PC-9 (cell line): ENCODE measurements at places on chromosomes 11 and 22.
A peak's percentile ranks its signal among the peaks of the same experiment; 100 is the strongest.

- no peaks in the 10 kb centered on the region for H3K27me3 ChIP-seq
- peaks cover 16% of the 10 kb centered on the region for H3K36me3 ChIP-seq
- peak; percentile 34 for DNase-seq
- H3K4me3 ChIP-seq = no peak overlapping the region
- H3K4me1 ChIP-seq = peaks cover 24% of the 10 kb centered on the region
These were observed 23.2 kb downstream of the NEAT1 start for GRCh38 chr11:65445604-65446445.

- no peaks in the 10 kb centered on the region for H3K27me3 ChIP-seq
- H3K36me3 ChIP-seq = no peaks in the 10 kb centered on the region
- no peak overlapping the region for H3K4me3 ChIP-seq
- peaks cover 22% of the 10 kb centered on the region for H3K4me1 ChIP-seq
- no peak overlapping the region for H3K27ac ChIP-seq
- DNase-seq = no peak
These were observed 5.1 kb downstream of the SHISAL1 start for GRCh38 chr22:44307509-44308169.

GRCh38 chr11:41435531-41435930, 23.9 kb downstream of the LRRC4C start:
- no peak for DNase-seq
- H3K27ac ChIP-seq = no peak overlapping the region
- no peak overlapping the region for H3K4me3 ChIP-seq

GRCh38 chr11:130161441-130162145, 2.0 kb downstream of the ST14 start:
- no peak for DNase-seq
- H3K36me3 ChIP-seq = 0 out of 2 replicates have a peak, but pooled peaks cover 4% of the 10 kb centered on the region
- H3K4me3 ChIP-seq = peak overlapping the region; percentile 100
- H3K27me3 ChIP-seq = no peaks in the 10 kb centered on the region
- no peak overlapping the region for H3K27ac ChIP-seq
- H3K4me1 ChIP-seq = peaks cover 67% of the 10 kb centered on the region

- no peak for DNase-seq
- H3K27ac ChIP-seq = no peak overlapping the region
- no peak overlapping the region for H3K4me3 ChIP-seq
- no peaks in the 10 kb centered on the region for H3K27me3 ChIP-seq
- no peaks in the 10 kb centered on the region for H3K36me3 ChIP-seq
These were observed 80.4 kb upstream of the KCNQ1OT1 start for GRCh38 chr11:2779981-2780849.

GRCh38 chr11:100220801-100221200, 466.3 kb upstream of the ARHGAP42 start:
- DNase-seq = no peak
- H3K27me3 ChIP-seq = no peaks in the 10 kb centered on the region
- no peaks in the 10 kb centered on the region for H3K36me3 ChIP-seq
- H3K27ac ChIP-seq = no peak overlapping the region
- H3K4me1 ChIP-seq = no peaks in the 10 kb centered on the region

DNA sequence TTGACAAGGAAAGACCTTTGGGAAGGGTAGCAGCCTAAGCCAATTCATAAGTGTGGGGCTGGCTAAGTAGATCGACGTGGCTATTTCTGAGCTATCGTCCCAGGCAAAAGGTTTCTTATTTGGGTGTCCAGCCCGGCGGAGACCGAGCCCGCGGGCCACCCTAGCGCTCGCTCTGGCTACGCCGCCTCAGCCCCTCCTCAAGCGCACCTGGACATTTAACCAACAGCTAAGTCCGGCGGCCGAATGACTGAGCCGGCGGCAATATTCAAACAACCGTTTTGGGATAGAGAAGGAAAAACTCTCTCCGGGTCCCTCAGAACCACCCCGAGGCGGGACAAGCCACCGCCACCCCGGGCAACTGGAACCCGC, 457 bp downstream of the RNF141 start:
- DNase-seq = no peak
- H3K27me3 ChIP-seq = no peaks in the 10 kb centered on the region
- H3K4me1 ChIP-seq = peaks cover 21% of the 10 kb centered on the region
- H3K27ac ChIP-seq = peak overlapping the region; percentile 69
- peak overlapping the region; percentile 89 for H3K4me3 ChIP-seq

- H3K27ac ChIP-seq = no peak overlapping the region
- H3K4me3 ChIP-seq = no peak overlapping the region
- no peaks in the 10 kb centered on the region for H3K27me3 ChIP-seq
- H3K36me3 ChIP-seq = peaks cover 4% of the 10 kb centered on the region; the same call in 1 of the 2 replicates
- no peaks in the 10 kb centered on the region; the same call in 1 of the 2 replicates for H3K4me1 ChIP-seq
These were observed 30.7 kb upstream of the TEF start for GRCh38 chr22:41351011-41351410.

GRCh38 chr11:23563591-23563990, 703.3 kb upstream of the CCDC179 start:
- H3K36me3 ChIP-seq = no peaks in the 10 kb centered on the region
- H3K4me3 ChIP-seq = no peak overlapping the region
- H3K27ac ChIP-seq = no peak overlapping the region
- no peaks in the 10 kb centered on the region for H3K4me1 ChIP-seq

DNA sequence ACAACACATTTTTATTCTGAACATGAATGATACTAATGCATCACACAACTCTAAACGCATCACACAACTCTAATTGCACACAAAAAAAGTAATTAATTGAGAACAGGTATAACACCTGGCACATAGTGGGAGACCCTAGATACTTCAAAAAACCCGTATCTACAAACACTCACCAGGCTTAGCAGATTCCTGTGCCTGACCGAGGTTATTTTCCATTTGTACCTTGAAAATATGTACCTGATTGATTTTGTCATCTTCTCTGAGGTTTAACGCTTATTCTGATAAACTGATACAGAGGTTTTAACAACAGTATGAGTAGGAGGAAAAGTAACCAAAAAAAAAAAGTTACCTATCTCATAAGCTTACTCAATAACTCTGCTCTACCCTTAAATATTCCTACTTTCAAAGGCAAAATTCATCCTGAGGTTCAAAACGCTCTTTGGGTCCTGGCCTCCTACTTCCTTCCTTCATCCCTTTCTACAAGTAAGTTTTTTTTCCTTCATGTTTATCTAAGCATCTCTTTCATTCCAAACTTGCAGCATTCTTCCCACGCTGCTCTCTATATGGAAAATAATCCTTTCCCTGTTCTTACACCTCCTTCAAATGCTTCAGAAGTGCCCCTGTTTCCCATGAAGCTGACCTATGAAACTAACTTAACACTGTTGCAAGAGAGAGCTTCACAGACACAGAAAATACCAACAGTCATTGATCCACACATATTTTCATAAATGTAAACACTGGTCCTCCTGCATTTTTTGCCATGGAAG, 73.3 kb downstream of the ETS1 start:
- no peaks in the 10 kb centered on the region for H3K36me3 ChIP-seq
- peaks cover 35% of the 10 kb centered on the region for H3K4me1 ChIP-seq
- H3K27ac ChIP-seq = no peak overlapping the region
- H3K4me3 ChIP-seq = no peak overlapping the region

DNA sequence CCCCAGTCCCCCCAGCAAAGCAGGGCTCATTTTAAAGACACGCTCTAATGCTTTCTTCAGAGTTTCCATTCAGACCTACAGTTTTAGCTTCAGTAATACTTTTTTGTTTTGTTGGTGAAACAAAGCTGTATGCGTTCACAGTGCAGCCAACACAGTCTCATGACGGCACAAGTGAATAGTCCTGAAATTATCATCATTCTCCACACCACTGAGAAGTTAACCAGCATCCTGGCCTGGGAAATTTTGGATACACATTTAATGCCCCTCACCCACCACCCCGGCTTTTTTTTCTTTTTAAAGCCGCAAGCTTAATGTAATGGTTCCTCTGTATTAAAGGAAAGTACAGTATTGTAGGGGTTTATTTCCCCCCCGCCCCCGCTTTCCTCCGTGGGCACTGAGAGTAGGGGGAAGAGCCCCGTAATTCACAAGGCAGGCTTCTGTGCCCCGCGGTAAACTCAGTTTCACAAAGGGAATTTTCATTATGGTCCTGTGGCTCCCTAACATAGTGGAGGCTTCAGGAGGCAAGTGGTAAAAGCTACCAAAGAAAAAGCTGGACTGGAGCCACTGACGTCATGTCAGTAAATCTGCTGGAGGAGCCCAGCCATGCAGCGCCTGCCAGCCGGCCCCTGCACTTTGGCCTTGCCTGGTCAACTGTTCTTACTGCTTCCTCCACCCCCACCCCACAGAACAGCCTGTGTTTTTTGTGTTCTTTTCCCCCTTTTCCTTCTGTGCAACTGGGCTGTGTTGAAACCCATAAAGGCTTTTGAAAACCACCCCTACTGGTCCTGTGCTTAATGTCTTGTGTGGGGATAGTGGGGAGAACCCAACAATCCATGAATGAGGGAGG, 18.2 kb downstream of the TEAD1 start:
- peaks cover 96% of the 10 kb centered on the region for H3K4me1 ChIP-seq
- H3K27ac ChIP-seq = peak overlapping the region; percentile 99
- DNase-seq = no peak
- peaks cover 5% of the 10 kb centered on the region for H3K36me3 ChIP-seq
- peak overlapping the region; percentile 41 for H3K4me3 ChIP-seq
- H3K27me3 ChIP-seq = no peaks in the 10 kb centered on the region

GRCh38 chr11:74460481-74461154, 6.7 kb downstream of the KCNE3 start:
- no peak overlapping the region for H3K4me3 ChIP-seq
- H3K27ac ChIP-seq = peak overlapping the region; percentile 36; the same call in 1 of the 2 replicates
- DNase-seq = peak; percentile 57
- peaks cover 35% of the 10 kb centered on the region for H3K4me1 ChIP-seq

DNA sequence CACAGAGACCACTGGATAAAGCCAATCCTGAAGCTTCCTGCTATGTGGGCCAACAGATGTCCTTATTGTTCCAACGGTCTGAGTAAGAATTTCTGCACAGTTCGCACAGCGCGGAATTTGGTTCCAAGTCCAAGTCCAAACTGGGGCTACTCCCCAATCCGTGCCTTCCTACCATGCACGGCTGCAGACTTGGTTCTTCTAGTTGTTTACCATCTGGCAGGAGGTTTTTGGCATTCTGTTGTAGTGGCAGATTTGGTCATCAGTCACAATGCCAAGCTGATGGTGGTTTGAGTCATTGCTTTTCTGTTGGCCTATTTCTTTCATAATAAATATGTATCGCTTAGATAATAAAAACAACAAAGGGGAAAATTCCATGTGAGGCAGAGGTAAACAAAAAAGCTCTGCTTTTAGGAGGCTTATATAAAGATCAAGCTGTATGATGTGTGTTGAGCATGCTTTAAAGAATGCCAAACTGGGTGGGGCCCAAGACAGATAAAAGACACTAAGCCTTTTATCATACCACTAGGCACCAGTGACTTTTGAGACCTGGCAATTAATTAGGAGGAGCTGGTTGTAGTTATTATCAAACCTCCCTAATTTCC, 52.5 kb upstream of the SYN3 start:
- H3K4me1 ChIP-seq = no peaks in the 10 kb centered on the region
- H3K27me3 ChIP-seq = peaks cover 76% of the 10 kb centered on the region
- H3K36me3 ChIP-seq = no peaks in the 10 kb centered on the region
- no peak for DNase-seq
- H3K4me3 ChIP-seq = no peak overlapping the region

GRCh38 chr11:93608364-93608763, 53.1 kb upstream of the CEP295 start:
- H3K4me3 ChIP-seq = no peak overlapping the region
- no peak for DNase-seq

DNA sequence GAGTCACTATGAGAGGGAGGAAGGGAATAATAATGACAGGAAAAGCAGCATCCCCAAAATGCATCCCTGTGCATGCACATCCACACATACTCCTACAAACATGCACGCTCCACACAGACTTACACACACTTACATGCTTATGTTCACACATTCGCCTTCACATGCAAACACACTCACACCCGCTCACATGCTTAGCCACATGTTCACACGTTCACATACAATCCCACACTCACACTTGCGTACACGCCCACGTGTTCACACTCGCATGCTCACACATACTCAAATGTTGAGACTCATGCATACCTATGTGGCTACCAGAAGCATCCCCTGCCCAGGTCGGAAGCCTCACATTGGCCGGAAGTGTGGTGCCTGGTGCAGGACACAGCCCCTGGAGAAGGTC, 372.1 kb downstream of the MN1 start:
- no peak overlapping the region for H3K4me3 ChIP-seq
- H3K27me3 ChIP-seq = no peaks in the 10 kb centered on the region
- DNase-seq = peak; percentile 30
- peaks cover 19% of the 10 kb centered on the region for H3K4me1 ChIP-seq
- H3K27ac ChIP-seq = no peak overlapping the region
- no peaks in the 10 kb centered on the region for H3K36me3 ChIP-seq

- H3K4me1 ChIP-seq = no peaks in the 10 kb centered on the region
- DNase-seq = no peak
- H3K27ac ChIP-seq = no peak overlapping the region
- no peaks in the 10 kb centered on the region for H3K27me3 ChIP-seq
These were observed 133.4 kb downstream of the DCDC1 start for GRCh38 chr11:31236143-31236542.

- no peaks in the 10 kb centered on the region for H3K27me3 ChIP-seq
- peak; percentile 97 for DNase-seq
- no peak overlapping the region for H3K4me3 ChIP-seq
- H3K36me3 ChIP-seq = no peaks in the 10 kb centered on the region
- peaks cover 29% of the 10 kb centered on the region for H3K4me1 ChIP-seq
These were observed 65.2 kb downstream of the FBXO7 start for GRCh38 chr22:32539631-32540421.

GRCh38 chr11:66318600-66318970, 1.7 kb upstream of the CD248 start:
- no peak overlapping the region for H3K27ac ChIP-seq
- no peak overlapping the region for H3K4me3 ChIP-seq

- H3K27ac ChIP-seq = no peak within 1 kb of the TSS
- no peaks in the 10 kb centered on the region for H3K36me3 ChIP-seq
- H3K4me3 ChIP-seq = peak within 1 kb of the TSS; percentile 72
- DNase-seq = peak; percentile 75
These were observed at the start of gene LARGE2 for GRCh38 chr11:45922425-45923082. Gene LARGE2 (plus strand): TSS chr11:45922656. CDS start chr11:45922883, 227 bp downstream.

DNA sequence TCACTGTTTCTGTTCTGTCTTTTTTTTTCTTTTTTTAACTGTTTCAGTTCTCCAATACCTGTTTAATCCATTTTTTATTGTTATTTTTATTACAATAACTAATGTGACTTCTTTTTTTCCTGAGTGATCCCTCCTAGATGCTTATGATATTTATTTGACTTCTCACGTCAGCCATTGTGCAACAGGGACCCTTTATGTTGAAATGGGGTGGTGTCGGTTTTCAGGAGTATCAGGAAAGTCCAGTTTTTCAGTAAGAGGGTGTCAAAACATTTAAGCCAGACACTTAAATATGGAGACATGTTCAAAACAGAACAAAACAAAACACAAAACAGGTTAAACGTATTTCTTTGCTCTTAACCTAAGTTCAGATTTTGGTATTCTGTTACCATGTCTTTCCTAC, 418.8 kb downstream of the DYNC2H1 start:
- DNase-seq = peak; percentile 69
- H3K27ac ChIP-seq = no peak overlapping the region
- H3K4me1 ChIP-seq = peaks cover 58% of the 10 kb centered on the region
- no peak overlapping the region for H3K4me3 ChIP-seq
